ENCODE measurements at places on chromosomes 7 and 10. TPM values are rescaled to one million over a fixed set of nuclear protein-coding genes. Genes with fewer than 3 reads are reported as not detected.

- DNase-seq = no peak
Observed at GRCh38 chr10:11164551-11164802, 146.8 kb downstream of the CELF2 start.

Gene SERPINE1
- total RNA-seq = 45.8 TPM

GRCh38 chr7:132118641-132119040, 457.6 kb downstream of the PLXNA4 start:
- DNase-seq = no peak

Gene OR6V1
- not detected for total RNA-seq

DNA sequence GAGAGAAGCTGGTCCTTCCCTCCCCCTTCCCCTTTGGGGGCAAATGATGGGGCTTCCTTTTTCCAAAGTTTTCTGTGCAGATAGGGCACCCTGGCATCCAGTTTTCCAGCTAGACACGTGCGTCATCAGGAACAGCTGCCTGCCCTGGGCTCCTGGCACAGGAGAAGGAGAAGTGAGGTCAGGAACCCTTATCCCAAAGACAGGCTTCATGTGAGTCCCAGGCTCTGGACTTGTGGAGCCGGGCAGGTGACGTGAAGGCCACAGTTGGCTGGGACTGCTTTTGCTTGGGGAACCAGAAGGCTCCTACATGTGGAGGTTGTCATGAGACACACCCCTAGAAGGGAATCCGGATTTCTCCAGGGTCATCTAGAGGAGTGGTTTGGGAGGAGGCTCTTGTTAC, 66.5 kb downstream of the RBM20 start:
- DNase-seq = no peak

All from PC-9 (cell line).